ENCODE measurements at places on chromosomes 6 and 20.
A peak's percentile ranks its signal among the peaks of the same experiment; 100 is the strongest.

DNA sequence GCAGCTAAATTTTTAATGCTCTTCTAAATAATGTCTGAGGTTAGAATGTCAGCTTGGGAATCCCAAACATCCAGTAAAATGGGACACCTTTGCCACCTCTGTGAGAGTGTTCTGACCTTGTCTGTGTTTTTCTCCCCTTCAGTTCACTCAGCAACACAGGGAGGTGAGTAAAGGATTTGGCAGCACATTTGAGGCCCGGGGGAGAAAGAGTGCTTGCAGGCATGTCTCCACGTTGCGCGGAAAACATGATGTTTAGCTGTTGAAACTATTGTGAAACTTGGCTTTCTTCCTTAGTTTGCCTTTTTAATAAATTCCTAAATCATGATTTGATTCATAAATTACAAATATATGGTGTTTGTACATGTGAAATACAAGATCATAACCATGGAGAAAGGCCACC, 707.8 kb upstream of the FLRT3 start:
- DNase-seq, result no peak

DNA sequence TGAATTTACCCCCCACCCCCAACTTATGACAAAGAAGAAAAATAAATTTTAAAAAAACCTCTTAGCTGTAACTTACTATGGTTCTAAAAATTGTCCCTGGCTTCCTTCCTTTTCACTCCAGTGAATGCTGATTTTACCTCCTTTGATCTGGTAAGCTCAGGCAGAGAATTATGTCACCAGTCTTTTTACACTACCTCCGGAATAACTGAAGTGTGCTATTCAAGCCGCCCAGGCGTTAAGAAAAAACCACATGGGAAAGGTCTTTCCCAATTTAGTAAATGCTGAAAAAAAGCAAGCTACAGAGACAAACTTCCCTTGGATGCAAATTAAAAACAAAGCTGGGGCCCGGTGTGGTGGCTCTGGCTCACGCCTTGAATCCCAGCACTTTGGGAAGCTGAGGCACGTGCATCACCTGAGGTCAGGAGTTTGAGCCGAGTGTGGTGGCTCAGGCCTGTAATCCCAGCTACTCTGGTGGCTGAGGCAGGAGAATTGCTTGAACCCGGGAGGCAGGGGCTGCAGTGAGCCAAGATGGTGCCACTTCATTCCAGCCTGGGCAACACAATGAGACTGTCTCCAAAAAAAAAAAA, 12.4 kb downstream of the SNX5 start:
- DNase-seq, result no peak

DNA sequence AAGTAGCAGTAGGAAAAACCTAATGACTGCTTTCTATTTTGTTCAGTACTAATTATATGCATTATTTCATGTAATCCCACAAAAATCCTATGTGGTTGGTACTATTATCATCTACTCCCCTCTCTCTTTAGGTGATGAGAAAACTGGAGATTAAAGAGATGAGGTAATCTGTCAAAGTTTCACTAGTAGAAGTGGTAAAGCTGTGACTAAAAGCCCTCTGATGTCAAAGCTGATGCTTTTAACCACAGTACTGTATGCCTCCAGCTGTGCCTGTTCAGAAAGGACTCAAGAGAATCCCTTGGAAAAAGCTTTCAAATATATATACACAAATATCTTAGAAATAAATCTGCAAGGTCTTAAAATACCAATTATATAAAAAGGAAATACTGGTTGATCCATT, 38.0 kb downstream of the PHIP start:
- DNase-seq, result no peak

- peak; percentile 51 for DNase-seq
Observed at GRCh38 chr6:168559574-168560098, 118.7 kb downstream of the SMOC2 start.

DNA sequence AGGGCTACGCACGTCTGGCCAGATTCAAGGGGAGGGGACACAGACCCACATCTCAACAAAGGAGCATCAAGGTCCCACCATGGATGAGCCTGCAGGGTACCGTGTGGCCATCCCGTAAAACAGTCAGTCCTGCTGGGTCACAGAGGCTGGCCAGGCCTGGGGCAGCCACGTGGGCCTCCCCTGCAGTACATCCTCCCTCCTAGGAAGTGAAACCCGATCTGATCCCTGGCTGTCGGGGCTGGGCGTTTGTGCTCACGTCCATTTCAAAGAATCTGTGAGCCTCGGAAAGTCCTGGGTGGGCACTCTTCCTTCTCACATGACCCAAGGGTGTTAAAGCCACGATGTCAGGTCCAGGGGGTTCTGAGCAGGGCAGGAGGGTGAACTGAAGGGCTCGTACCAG, 14.3 kb downstream of the SULF2 start:
- DNase-seq, result no peak

DNA sequence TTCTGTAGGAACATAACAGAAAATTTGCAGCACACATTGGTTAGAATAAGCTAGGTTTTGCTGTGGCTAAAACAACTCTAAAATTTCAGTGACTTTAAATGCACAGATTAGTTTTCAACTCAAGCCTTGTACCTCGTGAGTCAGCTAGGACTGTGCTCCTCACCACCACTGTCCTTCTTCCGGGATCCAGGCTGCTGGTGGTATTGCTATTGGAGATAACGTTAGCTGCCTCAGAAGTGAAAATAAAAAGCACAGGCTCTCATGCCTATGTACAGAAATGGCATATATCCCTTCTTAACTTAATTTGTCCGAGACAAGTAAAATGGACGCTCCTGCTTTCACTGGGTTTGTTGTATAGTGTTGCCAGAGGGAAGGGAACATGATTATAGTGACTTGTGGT, 931.1 kb upstream of the EYS start:
- DNase-seq, result no peak

DNA sequence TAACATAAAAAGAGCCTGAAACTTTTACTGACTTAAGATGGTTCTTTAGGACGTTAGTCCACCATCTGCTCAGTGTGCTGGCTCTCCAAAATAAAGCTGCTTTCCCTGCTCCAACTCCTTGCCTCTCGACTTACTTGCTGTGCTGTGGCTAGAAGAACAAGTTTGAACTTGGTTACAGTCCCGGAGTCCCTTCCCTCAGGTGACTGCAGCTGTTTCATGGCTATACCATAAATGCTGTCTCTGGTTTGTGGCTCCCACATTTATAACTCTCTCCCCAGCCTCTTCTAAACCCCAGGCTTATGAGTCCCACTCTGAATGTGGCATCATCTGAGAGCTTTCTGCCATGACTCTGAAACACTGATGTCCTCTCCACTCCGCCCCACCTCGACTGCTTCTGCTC, 306.4 kb upstream of the PRND start:
- no peak for DNase-seq

DNA sequence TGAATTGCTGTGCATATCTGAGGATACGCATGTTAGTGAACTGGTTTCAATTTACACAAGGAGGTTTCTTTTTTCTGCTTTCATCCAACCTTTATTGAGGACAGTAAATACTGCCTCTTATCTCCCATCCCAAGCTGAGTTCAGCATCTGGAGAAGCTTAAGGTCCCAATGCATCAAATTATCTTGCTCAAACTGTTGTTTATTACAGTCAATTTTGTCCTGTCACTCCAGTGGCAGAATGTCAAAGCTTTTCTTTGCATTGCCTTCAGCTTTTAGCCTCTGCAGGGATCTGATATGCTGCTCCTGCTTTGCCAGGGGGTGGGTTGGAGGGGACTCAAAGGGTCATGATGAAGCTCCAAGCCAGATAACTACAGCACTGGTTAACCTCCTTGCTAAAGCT, 435.4 kb upstream of the SOX4 start:
- no peak for DNase-seq

- no peak for DNase-seq
Observed at GRCh38 chr6:89289710-89290109, 25.4 kb downstream of the GABRR2 start.

DNA sequence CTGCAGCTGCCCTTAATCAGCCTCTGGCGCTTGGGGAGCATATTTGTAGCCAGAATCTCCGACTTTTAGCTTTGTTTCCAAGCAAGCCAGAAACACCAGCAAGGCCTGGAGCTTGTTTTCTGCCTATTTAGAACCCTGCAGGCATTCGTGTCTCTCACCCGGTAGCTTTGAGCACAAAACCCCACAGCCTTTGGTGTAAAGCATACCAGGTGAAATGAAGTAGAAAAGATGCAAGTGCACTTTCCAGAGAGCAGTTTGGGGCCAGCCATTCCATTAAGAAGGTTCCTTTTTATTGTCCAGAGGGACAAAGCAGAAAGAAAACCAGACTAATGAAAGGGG, 736 bp downstream of the FAM217B start:
- DNase-seq, result peak; percentile 83

DNA sequence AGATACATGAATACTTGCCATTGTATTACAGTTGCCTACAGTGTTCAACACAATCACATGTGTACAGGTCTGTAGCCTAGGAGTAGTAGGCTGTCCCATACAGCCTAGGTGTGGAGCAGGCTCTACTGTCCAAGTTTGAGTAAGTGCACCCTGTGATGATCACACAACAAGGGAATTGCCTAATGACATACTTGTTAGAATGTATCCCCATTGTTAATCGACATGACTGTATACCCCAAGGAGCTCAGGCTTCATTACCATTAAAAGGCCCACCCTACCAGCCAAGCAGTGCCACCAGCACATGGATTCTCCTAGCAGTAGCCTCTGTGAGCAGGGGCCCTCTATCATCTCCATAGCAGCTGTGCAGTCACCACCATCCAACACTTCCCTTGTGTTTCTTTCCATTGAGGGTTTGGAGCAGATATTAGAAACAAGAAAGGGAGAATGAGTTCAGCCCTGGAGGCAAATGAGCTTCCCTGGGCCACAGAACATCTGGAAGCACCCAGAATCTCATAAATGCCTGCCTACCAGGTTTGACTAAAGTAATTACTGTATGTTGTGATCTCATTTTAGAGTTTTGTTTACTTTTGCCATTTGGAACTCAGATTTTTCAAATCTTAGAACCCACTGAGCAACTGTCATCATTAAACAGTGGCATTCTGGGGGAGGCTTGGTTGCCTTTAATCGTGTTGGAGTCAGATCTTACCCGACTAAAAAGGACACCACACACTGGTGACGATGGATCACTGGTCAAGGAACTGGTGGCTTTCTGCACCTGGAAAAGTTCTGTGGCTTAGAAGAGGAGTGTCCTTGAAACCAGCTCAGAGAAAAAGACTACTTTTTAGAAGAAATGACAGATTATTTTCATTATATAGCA, 104.9 kb downstream of the TULP4 start:
- DNase-seq, result no peak

DNA sequence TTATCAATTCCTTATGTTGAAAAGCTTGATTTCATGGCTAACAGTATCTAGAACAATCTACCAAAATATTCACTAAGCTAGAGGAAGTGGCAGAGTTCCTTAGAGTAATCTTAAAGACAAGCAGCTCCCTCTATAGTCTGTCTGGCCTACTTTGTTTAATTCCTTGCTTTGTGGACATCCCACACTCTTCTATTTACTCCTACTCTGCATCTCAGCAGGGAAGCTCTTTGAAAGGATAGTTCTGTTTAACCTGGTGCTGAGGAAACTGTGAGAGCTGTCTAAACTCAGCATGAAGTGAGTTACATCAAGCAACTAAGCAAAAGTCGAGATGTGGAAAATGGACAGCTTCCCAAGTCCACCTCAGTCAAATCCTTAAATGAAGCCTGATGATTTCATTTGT, 4.3 kb downstream of the REV3L start:
- DNase-seq, result peak; percentile 83

- DNase-seq, result no peak
Observed at GRCh38 chr20:35462351-35462750, 7.0 kb downstream of the CEP250 start.

DNA sequence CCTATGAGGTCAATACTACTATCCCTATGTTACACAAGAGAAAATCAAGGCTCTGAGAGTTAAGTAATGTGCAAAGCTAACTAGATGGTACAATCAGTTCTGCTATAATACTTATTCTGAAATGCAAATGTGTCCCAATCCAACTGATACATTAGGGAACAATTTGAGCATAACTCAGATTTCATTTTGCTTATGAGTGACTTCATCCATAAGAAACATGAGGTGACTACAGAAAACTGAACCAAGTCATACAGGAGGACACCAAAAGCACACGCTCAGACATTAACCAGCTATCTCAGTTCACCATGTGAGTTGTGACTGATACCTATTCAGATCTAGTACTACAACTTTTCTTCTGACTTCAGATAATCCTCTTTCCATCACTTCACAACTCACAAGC, 179.9 kb upstream of the RUNX2 start:
- DNase-seq, result no peak

DNA sequence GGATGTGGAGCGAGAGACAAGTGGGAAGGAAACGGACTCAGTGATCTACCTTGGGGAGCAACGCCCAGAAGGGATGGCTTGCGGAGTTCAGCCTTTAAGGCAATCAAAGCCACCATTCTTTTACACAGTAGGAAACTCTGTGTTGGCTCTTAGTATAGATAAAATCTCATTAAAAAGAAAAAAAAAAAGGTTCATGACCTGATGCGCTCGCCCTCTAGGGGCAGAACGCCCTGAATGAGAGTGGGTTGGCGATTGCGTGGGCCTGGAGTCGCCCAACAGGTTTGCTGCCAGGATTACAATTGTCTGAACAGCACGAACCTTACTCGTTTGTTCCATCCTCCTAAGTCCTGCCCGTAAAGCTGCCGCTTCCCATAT, 1.2 kb downstream of the TPD52L1 start:
- peak; percentile 22 for DNase-seq

- DNase-seq, result peak; percentile 77
Observed at GRCh38 chr20:49704932-49705336, 8.7 kb downstream of the B4GALT5 start.

DNA sequence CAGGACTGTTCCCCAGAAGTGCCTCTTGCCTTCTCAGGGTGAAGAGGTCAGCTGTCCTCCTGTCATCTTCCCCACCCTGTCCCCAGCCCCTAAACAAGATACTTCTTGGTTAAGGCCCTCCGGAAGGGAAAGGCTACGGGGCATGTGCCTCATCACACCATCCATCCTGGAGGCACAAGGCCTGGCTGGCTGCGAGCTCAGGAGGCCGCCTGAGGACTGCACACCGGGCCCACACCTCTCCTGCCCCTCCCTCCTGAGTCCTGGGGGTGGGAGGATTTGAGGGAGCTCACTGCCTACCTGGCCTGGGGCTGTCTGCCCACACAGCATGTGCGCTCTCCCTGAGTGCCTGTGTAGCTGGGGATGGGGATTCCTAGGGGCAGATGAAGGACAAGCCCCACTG, 9.8 kb downstream of the PI16 start:
- no peak for DNase-seq

GRCh38 chr6:139542351-139542750, 167.9 kb upstream of the CITED2 start:
- no peak for DNase-seq

- no peak for DNase-seq
Observed at GRCh38 chr6:134358320-134358719, 40.4 kb upstream of the SGK1 start.

Data from spinal cord (tissue), 10 donors.